ENCODE measurements at places on chromosomes 3 and 15.

GRCh38 chr3:125148836-125149235, 63.7 kb downstream of the SLC12A8 start:
- no peak for DNase-seq

DNA sequence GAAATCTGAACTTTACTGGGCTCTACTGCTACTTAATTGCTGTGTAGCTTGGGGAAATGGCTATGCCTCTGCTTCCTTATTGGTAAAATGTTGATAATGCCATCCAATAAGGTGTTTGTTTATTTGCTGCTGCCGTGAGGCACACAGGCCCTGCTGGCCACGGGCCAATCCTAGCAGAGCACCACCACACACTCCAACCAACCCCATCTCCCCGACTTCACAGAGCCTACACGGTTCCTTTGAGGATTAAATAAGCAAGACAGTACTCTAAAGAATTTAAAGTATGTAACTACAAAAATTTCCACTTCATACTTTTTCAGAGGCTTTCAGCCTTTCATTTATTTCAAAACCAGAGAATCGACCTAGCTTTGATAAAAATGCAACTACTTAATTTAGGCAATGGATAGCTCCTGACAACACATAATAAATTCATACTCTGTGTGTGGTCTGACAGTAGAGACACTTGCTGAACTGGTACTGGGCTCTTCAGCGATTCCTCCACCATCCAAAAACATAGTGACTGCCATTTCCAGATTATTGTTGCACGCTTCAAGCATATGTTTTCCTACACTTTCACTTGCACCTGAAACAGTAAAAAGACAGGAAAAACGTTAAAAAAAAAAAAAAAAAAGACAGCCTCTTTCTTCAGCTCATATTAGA, 25.3 kb downstream of the UBXN7 start:
- no peak for DNase-seq

GRCh38 chr15:73049564-73050215, 2.6 kb upstream of the NEO1 start:
- no peak for DNase-seq

DNA sequence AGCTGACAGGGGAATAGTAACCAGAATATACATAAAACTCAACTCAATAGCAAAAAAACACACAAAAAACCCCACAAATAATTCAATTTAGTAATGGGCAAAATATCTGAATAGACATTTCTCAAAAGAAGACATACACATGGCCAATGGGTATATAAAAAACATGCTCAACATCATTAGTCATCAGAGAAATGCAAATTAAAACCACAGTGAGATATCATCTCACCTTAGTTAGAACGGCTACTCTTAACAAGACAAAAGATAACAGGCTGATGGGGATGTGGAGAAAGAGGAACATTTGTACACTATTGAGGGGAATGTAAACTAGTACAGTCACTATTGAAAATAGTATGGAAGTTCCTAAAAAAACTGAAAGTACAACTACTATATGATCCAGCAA, 678.6 kb downstream of the MECOM start:
- no peak for DNase-seq

DNA sequence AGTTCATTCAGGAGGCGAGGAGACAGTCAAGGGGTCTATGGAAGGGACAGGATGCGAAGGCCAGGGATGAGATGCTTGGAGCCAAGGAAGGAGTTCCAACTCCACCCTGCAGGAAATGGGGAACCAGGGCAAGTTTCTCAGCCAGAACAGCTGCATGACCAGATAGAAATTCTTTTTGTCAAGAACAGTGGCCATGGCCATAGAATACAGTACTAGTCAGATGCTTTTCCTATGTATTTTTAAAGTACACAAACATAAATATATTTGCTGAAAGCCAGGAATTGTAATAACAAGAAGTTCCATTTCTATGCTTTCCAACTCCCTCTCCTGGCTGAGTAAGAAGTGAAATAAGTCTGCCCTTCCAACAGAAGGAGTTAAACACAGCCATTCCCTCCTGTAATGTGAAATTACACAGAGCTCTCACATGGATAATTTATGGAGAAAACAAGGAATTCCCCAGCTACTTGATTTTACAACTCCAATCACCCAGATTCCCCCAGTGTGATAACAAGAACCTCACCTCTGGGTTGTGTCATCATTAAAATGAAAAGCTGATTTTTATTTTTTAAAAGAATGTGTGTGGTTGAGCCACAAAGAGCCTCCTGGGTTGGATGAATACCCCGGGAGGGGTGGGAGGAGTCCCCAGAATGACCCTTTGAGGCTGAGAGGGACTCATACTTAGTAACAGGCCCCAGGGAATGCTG, 124.6 kb upstream of the ARHGEF3 start:
- DNase-seq, result no peak

All from activated CD4-positive, alpha-beta T cell treated with anti-CD3 and anti-CD28 coated beads, Interleukin-2, amount 50 U/mL, for 4 hours (primary cell).